Stimulated activated CD4-positive, alpha-beta T cell treated with anti-CD3 and anti-CD28 coated beads, TNF-alpha, amount 100 ng/mL, for 1 hour (primary cell): ENCODE measurements at places on chromosomes 3 and 15.
A peak's percentile ranks its signal among the peaks of the same experiment; 100 is the strongest.

DNA sequence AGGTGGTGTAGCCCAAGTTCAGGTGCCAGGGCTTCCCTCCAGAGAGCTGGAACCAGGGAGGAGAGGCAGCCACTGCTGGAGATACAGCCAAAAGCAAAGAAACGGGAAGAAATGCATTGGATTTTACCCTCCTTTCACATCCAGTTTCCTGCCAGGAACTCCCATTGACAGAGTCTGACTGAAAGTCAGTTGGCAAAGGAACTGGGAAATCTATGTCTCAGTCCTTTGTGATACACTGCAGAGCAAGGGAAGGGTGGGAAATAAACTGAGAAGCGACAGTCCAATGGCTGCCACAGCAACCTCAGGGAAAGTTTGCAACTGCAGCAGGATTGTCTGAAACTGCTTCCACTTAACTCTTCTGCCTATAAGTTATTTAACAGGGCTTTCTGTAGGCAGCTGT, 142.6 kb downstream of the SATB1 start:
- no peak for DNase-seq

DNA sequence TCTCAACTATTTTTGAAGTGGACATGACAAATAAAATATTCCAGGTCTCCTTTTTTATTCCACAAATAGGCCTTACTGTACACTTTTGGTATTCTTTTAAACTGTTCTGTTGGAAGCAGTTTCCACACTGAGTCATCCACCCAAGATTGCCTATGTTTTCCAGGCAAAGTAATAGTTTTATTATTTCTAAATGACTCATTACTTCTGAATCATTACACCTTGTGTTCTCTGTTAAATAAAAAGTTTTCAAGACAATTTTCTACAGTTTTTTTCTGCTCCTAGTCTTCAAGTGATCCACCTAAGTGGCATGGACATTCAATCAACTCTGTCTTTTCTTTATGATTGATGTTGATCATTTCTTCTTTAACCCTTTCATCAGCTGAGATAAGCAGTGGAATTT, 26.5 kb downstream of the PPP2R3A start:
- DNase-seq: no peak

DNA sequence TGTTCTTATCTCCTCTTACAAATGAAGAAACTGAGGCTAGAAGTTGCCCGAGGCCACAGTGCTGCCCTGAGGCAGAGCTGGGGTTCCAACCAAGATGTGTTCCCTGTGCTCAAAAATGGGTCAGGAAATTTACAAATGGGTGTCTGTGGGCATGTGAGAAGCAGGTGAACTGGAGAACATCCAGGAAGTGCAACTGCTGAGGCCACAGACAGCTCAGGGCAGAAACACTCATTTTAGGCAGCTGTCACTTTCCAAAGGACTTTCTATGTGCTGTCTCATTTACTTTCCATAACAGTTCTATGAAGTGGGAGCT, 47.2 kb upstream of the ATP2B2 start:
- no peak for DNase-seq

DNA sequence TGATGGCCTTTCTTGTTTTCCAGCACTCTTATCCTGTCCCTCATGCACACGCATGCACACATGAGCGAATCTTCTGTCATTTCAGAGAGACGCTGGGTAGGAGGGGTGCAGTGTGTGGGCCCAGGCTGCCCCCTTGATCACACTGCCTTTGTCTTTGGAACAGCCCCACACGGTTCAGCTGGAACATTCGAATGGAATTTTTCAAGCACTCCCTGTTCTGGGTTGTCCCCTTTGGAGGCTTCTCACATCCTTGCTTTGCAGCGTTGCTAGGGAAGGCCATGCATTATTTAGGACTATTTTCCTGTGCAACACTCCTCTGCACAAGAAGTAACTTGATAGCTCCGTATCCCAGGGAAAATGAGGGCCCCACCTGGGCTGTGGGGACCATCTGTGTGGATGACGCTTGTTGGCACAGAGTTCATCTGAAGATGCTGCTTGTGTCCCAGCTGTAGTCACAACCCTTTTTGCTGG, 78.4 kb downstream of the SPSB4 start:
- DNase-seq: no peak

DNA sequence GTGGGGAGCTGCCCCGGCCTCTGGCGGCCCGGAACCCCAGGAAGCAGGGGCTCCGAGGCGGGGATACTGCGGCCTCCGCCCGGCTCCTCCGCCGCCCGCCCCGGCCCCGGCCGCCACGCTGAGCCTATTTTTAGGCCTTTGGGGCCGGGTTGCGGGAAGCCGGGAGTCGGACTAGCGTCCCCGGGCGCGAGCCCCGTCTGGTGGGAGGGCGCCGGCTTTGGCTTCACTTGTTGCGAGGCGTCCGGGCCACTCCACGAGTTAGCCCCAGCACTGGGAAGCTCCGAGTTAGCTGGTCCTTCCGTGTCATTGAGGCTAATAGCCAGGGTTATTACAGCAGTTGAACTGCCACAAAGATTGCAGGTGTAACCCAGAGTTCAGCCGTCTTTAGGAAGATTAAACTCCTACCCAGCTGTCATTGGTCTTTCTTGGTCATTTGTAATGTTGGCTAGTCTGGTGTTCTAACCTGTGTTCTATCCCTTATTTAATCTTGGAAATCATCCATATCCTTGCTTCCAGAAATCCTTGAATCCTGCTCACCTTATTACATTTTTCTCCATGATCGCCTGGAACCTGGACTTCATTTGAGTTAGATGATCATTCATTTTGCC, 791 bp downstream of the GYG1 start:
- no peak for DNase-seq

- no peak for DNase-seq
These were observed 39.6 kb downstream of the GPR156 start for GRCh38 chr3:120245386-120245785.

- no peak for DNase-seq
These were observed 58.6 kb downstream of the DRD3 start for GRCh38 chr3:114120211-114120610.

- DNase-seq: no peak
These were observed 881.8 kb upstream of the NR2F2 start for GRCh38 chr15:95448531-95449229.

DNA sequence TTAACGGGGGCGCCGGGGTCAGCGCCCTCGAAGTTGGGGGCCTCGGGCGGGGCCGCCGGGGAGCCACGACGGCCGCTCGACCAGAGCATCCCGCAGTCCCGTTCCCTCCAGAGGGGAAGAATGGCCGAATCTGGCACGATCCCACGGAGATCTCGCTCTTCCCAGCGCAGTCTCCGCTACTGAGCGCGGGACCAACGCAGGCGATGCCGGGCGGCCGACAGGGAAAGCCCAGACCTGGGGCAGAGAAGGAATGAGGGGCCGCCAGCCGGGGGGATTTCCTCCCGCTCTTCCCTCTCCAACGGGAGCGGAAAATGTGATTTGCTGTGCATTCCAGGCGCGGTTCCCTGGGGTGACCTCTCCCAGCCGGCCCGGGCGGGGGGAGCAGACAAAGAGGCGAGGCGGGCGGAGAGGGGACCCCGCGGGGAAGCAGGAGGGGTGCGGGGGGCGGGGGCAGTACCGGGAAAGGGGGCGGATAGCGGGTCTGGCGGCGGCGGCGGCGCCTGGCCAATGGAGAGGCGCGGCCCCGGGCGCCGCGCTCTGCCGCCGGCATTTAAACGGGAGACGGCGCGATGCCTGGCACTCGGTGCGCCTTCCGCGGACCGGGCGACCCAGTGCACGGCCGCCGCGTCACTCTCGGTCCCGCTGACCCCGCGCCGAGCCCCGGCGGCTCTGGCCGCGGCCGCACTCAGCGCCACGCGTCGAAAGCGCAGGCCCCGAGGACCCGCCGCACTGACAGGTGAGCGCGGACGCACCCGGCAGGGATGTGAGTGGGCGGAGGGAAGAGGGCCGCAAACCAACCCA, at the start of gene GREM1:
GREM1 (plus strand) TSS at position 579 of the 801 bp plus-strand sequence. CDS start 12,687 bp downstream, outside the sequence.
- DNase-seq: no peak

- DNase-seq: no peak
These were observed 687.4 kb upstream of the CFAP20DC start for GRCh38 chr3:59737241-59737640.

DNA sequence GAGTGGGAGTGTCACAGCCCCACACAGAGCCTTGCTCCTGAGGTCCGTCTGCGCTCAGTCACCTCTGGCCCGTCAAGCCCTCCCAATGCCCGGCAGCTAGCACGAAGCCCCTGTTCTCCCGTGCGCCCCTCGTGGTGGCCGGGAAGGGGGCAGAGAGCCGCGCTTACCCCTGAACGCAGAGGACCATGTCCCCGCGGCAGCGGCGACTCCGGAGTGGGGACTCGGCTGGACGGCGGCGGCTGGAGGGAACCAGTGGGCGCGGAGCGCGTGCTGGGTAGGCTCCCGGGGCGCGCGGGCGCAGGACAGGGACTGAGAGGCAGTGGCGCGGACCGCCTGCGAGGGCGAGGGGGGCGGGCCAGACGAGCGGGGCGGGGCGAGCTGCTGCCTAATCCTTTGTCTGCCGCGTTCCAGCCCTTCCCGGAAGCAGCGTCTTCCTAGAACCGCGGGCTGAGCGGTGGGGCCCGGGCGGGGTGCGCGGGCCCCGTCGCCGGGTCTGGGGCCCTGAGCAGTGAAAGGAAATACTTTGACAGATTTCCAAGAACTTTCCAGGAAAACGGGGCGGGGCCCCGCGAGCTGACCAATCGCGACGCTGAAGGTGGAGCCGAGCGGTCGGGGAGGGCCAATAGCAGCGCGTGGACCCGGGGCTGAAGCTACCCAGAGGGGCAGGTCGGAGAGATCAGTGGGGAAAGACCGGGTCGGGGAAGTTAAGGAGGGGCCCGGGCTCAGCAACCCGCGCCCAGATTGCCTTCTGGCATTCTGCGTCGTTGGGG, at the start of gene CISH:
CISH (minus strand) TSS at position 311 of the 770 bp plus-strand sequence; CDS start at position 187, 124 bp downstream.
- DNase-seq: peak; percentile 97

DNA sequence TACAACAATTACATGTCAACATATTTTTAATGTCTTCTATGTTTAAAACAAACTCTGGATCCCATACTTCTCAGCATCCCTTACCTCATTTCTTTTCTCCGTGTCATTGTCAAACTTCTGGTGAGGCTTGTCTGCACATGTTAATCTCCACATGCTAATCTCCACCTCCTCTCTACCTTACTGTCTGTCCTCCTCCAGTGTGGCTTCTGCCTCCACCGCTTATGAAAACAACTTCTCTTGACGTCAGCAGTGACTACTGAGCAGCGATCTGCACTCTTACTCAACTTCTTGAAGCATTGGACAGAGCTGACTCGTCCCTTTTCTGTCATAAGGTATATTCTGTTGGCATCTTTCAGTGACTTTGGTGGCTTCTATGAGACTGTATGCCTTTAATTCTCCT, 338.2 kb upstream of the THRB start:
- DNase-seq: no peak
